ENCODE measurements at places on chromosomes 2 and 18.
A peak's percentile ranks its signal among the peaks of the same experiment; 100 is the strongest.

DNA sequence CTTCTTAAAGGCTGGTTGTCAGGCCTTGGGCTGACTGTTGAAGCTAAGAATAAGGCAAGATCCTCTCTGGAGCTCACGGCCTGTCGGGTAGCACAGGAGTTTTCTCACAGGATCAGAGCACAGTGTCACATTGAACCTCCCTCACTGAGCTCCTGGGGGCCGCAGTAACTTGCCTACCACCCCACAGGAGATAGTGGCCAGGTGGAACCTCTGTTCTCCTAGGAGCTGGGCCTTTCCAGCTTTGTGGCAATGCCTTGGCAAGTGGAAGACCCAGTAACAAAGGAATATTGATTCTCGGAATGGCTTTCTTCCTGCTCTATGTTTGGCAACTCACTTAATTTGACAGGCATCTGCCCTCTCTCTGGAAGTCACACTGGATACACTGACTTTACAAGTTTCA lies 1.2 kb upstream of the ALK start:
- no peak for DNase-seq

- DNase-seq = no peak
Measured at GRCh38 chr2:70907130-70908057, 28.3 kb upstream of the ATP6V1B1 start.

- no peak for DNase-seq
Measured at GRCh38 chr2:64876137-64876647, 113.0 kb upstream of the SLC1A4 start.

DNA sequence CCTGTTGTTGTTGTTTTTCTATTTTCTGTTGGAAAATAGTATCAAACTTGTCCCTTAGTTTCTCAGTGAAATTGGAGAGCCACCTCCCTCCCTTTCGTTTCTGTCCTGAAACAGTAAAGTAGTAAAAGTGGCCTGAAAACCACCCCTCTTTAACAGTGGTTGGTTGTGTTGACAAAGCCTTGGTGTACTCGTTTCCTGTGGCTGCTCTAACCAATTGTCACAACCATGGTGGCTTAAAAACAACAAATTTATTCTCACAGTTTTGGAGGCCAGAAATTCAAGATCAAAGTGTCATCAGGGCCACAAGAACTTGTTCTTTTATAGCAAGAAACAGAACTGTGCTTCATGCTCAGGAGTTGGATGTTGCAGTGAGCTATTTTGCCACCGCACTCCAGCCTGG lies 4.0 kb upstream of the DYSF start:
- no peak for DNase-seq

DNA sequence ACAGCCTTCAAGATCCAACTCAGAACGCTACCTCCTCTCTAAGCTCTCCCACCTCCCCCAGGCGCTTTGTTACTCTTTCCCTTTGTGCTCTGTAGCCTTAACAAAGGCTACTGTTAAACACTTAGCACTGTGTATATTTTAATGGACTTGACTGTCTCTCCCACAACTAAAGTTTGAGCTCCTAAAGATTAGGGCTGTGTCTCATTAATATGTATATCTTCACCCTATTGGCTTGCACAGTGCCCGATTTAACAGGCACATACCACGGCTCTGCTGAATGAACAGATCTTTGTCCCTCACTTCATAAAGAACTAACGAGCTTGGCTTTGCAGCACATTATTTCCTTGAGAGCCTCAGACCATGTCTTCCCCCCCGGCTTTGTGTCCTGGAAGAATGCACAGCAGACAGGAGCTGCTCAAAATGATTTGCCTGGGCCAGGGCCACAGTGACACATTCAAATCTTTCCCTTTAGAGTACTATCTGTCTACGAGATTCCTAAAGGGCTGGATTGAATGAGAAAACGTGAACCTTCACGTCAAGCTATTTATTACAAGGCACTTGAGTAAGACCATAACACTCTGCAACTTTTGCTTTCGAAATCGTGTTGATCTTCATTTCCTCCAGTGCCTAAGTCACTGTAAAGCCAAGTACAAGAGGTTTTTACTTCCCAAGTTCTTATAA lies 22.1 kb downstream of the ABHD3 start:
- peak; percentile 14 for DNase-seq

DNA sequence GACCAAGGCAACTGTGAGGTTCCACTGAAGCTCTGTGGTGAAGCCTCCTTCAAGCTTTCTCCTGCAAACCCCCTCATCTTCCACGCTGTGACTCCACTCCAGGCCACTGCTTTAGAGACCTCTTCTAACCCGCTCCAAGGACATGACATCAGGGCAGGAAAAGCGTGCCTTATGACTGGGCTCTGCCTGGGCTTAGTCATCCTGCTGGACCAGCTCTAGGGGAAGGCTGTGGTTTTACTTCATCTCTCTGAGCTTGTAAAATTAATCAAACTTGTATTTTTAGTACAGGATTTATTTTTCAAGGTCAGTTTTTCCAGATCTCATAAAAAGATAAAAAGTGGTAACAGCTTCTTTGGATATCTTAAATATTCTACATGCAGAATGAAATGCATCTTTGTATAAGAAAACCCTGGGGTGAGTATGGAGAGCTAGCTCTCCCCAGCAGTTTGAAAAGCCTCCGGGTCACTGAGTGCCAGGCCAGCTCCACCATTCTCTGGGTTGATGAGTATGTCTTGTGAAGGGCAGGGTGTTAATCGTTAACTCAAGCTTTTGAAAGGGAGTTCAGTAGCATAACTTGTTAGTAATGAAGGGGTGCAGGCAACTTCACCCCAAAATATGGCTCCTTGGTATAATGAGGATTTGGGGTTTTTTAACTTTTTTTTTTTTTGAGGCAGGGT lies 33.1 kb upstream of the YPEL5 start:
- no peak for DNase-seq

- DNase-seq = no peak
Measured at GRCh38 chr18:56873441-56874140, 222.4 kb downstream of the WDR7 start.

DNA sequence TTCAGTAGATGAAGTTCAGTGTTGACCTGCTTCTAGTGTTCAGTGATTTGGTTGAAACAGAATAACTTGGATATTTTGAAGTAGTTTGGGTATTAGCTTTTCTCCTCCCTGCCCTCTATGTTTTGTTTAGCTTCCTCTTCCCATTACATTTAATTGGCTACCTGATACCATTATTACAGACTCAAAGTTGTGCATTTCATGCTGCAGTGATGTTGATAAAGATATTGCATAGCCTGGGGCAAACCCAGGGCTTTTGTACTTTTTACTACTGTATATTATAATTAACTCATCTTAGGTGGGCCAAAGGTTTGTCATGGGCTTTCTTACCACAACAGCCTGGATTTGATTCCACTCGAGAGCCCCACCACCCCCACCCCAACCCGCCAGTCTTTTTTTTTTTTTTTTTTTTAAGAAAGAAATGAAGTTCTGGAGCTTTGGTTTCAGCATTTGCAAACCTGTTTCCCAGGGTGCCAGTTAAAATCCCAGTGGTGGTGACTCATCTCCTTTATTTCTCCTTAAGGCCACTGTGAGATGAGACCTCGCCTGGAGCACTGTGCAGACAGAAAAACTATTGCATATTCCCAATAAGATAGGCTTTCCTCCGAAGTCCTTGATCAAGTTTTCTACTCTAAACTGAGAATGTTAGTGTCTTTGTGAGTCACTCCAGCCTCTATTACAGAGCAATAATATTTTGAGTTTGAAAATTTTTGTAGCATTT lies 393.7 kb upstream of the FANCL start:
- no peak for DNase-seq

DNA sequence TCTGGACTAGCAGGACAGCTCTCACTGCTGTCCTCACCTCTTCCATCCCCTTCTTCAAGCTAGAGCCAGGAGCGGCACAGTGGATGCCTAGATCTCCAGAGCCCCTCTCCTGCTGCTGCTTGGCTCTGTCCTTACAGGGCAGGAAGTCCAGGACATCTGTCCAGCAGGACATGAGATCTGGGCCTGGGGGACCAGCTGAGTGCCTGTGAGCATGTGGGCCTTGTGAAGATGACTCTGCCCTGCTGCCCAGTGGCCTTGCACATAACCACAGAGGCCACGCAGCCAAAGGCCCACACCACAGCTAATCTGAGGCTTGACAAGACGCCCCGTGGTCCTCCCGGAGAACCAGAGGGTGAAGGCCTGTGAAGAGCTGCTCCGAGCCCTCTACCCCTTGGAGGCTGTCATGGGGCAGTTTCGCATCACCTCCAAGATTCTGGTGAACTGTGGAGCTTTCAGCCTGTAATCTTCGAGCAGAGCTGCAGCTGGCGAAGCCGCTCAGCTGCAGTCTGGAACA lies 516.7 kb upstream of the HS6ST1 start:
- no peak for DNase-seq

DNA sequence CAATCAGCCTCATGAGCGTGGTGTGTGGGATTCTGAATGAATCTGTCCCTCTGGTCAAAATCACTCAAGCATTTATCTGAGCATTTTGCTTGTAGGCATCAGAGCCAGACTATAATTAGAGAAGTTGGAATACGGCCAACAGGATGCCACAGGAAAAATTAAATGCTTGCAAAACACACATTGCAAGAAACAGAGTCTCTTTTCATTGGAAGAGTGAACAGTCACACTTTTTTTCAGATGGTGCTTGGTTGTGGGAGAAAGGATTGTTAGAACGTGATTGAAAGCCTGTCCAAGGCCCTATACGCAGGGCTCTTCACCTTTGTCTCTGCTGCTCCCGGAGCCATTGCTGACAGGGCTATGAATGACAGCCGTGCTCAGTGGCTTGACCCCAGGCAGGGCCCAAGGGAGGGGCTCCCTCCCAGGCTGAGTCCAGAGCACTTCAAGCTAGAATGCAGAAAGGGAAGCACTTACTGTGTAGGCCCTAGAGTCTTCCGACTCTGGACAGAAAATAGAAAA lies 59.8 kb downstream of the SNTG2 start:
- DNase-seq = no peak

DNA sequence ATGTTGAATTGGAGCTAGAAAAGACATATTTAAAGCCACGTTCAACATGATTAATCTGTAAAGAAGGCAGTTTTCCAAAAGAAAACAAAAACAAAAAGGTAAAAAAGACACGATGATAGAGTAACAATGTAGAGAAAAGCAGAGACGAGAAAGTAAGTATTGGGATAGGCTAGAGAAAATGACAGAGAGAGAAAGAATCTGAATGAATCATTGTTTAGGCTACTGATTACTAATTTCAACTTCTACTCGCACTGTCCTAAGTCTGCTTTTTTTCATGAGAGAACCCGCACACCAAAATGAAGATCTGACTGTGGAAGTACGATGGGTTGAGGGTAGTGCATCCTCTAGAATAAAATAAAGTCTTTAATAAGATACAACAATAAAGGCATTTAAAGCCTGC lies 1599.2 kb upstream of the TMEFF2 start:
- no peak for DNase-seq

- DNase-seq = no peak
Measured at GRCh38 chr2:176494949-176495353, 225.7 kb downstream of the MTX2 start.

All from activated T-helper 2 cell treated with anti-CD3 and anti-CD28 coated beads, Interferon-gamma antibody, Interleukin-2, Interleukin-4, amounts not matched to agents 10 μg/mL and 5 μg/mL and 100 μg/mL, durations not matched to agents 14 hours and 24 hours and 36 hours (primary cell).